ENCODE measurements at places on chromosomes 7 and 10. TPM values are rescaled to one million over a fixed set of nuclear protein-coding genes. Genes with fewer than 3 reads are reported as not detected.

The TRPV5 gene
- not detected for total RNA-seq

The ZNF365 gene
- total RNA-seq, result 20.2 TPM

GRCh38 chr7:144622745-144623144, 213.1 kb downstream of the TPK1 start:
- H3K4me3 ChIP-seq, result no peak overlapping the region
- no peak for DNase-seq
- H3K27me3 ChIP-seq, result no peaks in the 10 kb centered on the region
- no peak overlapping the region for H3K27ac ChIP-seq
- no peaks in the 10 kb centered on the region for H3K36me3 ChIP-seq
- H3K4me1 ChIP-seq, result no peaks in the 10 kb centered on the region

GRCh38 chr7:44618753-44619152, 12.3 kb downstream of the OGDH start:
- H3K27me3 ChIP-seq, result no peaks in the 10 kb centered on the region
- peak; percentile 86 for DNase-seq
- H3K4me1 ChIP-seq, result peaks cover 39% of the 10 kb centered on the region
- peaks cover 8% of the 10 kb centered on the region for H3K36me3 ChIP-seq
- peak overlapping the region; percentile 85 for H3K27ac ChIP-seq
- H3K4me3 ChIP-seq, result peak overlapping the region; percentile 49

DNA sequence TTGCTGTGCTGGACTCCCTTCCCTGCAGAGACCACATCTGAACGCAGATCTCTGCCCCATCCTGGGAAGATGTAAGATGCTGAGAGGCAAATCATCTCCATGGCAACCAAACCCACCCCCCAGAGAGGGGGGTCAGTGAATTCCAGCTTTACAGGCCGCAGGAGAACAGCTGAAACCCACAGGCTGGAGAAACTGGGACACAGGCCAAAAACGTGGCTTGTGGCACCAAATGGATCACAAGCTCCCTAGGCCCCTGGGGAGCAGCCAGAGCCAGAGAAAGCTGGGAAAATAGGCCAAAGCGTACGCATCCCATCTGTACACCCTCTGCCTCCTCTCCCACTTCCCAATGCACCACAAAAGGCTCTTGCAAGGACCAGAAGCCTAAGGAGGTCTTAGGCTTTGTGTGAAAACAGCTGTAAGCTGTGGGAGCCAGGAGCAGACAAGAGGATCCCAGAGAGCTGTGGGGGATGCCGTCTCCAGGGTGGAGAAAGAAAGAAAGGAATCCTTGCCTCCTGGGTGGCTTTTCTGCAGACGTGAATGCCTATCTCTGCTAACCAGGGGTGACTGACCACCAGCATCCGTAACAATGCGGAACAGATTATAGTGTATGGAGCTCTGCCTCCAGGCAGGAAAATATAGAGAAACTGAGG, 59.5 kb downstream of the TMEM130 start:
- H3K36me3 ChIP-seq, result no peaks in the 10 kb centered on the region
- H3K27me3 ChIP-seq, result no peaks in the 10 kb centered on the region
- H3K27ac ChIP-seq, result no peak overlapping the region
- no peaks in the 10 kb centered on the region for H3K4me1 ChIP-seq

DNA sequence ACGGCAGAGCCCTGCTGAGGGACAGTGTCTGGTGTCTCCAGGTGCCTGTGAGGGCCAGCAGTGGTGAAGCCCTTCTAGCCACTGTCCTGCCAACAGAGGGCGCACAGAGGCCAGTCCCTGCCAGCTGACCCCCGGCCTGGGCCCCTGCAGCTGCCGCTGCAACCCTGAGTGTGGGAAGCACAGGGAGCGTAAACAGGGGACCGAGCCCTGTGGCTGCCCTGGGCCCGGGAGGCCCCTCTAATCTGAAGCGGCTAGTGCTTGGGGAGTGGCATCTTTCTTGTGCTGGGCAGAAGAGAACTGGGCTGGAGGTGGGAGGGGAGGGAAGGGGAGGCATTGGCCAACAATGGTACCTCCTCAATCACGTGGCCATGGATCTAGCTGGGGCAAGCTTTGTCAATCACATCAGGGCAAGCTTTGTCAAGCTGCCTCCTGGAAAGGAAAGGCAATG, 34.6 kb downstream of the TRIM8 start:
- H3K4me1 ChIP-seq, result peaks cover 3% of the 10 kb centered on the region
- no peaks in the 10 kb centered on the region for H3K36me3 ChIP-seq
- no peak overlapping the region for H3K27ac ChIP-seq
- DNase-seq, result peak; percentile 42

- no peak overlapping the region for H3K27ac ChIP-seq
- no peaks in the 10 kb centered on the region for H3K36me3 ChIP-seq
- DNase-seq, result peak; percentile 43
- no peak overlapping the region for H3K4me3 ChIP-seq
Measured at GRCh38 chr10:86827639-86828038, 71.2 kb downstream of the BMPR1A start.

- peaks cover 38% of the 10 kb centered on the region for H3K4me1 ChIP-seq
- peak overlapping the region; percentile 97 for H3K27ac ChIP-seq
- H3K27me3 ChIP-seq, result no peaks in the 10 kb centered on the region
- no peak for DNase-seq
Measured at GRCh38 chr7:27176962-27177794, 3.1 kb upstream of the HOXA10 start.

DNA sequence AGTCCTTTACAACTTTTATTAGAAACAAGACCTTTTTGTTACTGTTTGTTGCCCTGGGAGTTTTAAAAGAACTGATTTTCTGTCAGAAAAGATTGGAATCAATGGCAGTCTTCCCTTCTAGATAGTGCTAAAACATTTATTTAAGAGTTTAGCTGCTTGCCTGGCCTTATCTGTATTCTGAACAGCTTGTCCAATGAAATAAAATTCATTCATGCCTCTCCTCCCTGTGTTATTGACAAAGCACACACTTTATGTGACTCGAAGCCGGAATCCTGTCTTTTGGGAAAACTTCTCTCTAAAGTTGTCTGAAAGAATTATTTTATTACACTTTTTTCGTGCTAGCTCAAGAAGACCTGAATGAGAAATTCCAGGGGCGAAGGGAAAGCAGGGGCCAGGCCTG, 992.5 kb downstream of the TYW1 start:
- no peaks in the 10 kb centered on the region for H3K4me1 ChIP-seq
- no peak overlapping the region for H3K4me3 ChIP-seq

The WEE2 gene
- total RNA-seq, result not detected

The AKR1C1 gene
- 3.2 TPM for total RNA-seq

DNA sequence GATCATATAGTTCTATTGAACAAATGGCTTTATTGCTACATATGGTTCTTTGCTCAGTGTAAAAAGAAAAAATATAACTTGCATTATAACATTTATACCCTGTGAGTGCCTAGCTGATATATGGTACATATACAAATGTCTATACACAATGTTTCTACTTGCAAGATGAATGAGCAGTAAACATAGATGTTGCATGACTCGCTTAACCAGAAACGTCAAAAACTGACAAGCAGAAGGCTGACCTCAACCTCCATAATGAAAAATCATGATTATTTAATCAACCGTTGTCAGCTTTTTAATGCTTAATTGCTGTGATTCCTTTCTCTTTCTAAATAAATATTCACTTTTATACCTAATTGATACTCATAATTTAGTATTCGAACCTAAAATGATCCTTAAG, 183.3 kb downstream of the PTN start:
- DNase-seq, result no peak
- H3K27me3 ChIP-seq, result no peaks in the 10 kb centered on the region
- H3K4me3 ChIP-seq, result no peak overlapping the region
- no peaks in the 10 kb centered on the region for H3K36me3 ChIP-seq

- H3K4me1 ChIP-seq, result no peaks in the 10 kb centered on the region
- DNase-seq, result no peak
- no peaks in the 10 kb centered on the region for H3K36me3 ChIP-seq
Measured at GRCh38 chr10:89952325-89952724, 250.9 kb downstream of the KIF20B start.

The FKBP6 gene
- total RNA-seq, result not detected

DNA sequence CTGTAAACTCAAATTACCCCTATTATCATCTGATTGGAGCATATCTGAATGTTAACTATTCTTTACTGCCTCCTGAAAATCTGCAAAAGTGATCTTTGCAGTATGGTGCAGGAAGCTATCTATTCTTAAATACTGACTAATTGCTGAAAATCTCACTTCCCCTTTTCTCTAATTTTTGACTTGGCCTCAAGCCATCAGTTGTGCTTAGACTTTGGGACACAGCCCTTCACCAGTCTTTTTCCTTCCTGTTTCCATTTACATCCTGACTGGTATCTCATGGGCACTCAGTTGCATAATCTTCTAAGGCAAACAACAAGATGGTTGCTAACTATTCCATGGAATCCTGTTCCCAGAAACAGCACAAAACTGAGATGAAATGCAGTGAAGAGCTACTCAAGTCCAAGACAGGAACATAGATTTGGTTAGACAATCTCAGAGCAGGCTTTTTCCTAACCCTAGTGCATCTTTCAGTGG, 228.5 kb downstream of the SORCS1 start:
- no peaks in the 10 kb centered on the region for H3K36me3 ChIP-seq
- no peak overlapping the region for H3K4me3 ChIP-seq
- H3K4me1 ChIP-seq, result no peaks in the 10 kb centered on the region

GRCh38 chr10:94902570-94902969, 35.9 kb upstream of the CYP2C9 start:
- no peak for DNase-seq
- H3K36me3 ChIP-seq, result no peaks in the 10 kb centered on the region
- no peak overlapping the region for H3K4me3 ChIP-seq
- H3K27ac ChIP-seq, result no peak overlapping the region
- no peaks in the 10 kb centered on the region for H3K4me1 ChIP-seq

GRCh38 chr7:130228840-130229502, 21.3 kb downstream of the SSMEM1 start:
- no peaks in the 10 kb centered on the region for H3K4me1 ChIP-seq
- H3K36me3 ChIP-seq, result no peaks in the 10 kb centered on the region
- H3K4me3 ChIP-seq, result no peak overlapping the region
- no peak overlapping the region for H3K27ac ChIP-seq
- no peak for DNase-seq

GRCh38 chr10:29994811-29995210, 64.6 kb downstream of the JCAD start:
- DNase-seq, result no peak
- no peak overlapping the region for H3K4me3 ChIP-seq
- no peaks in the 10 kb centered on the region for H3K36me3 ChIP-seq
- H3K27me3 ChIP-seq, result no peaks in the 10 kb centered on the region
- no peaks in the 10 kb centered on the region for H3K4me1 ChIP-seq

DNA sequence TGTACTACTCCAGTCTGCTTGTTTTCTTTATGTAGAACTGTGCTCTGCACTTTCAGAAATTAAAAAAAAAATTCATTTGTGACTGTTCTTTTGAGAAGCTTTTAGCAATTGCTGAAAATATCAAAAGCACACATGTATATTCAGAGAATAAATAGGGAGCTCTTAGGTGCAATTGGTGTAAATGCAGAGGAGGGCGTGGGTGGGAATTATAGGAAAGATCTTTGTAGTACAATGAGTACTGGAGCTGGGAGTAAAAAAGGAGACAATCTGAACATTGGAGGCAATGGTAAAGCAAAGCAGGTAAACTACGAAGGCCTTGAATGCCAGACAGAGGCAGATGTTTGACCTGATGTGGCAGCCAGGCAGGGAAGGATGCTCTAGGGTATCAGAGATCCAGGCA, 267.5 kb downstream of the SORCS3 start:
- no peak for DNase-seq
- no peak overlapping the region for H3K4me3 ChIP-seq
- H3K27ac ChIP-seq, result no peak overlapping the region
- H3K27me3 ChIP-seq, result 0 out of 2 replicates have a peak, but pooled peaks cover 3% of the 10 kb centered on the region
- H3K36me3 ChIP-seq, result no peaks in the 10 kb centered on the region
- H3K4me1 ChIP-seq, result no peaks in the 10 kb centered on the region

DNA sequence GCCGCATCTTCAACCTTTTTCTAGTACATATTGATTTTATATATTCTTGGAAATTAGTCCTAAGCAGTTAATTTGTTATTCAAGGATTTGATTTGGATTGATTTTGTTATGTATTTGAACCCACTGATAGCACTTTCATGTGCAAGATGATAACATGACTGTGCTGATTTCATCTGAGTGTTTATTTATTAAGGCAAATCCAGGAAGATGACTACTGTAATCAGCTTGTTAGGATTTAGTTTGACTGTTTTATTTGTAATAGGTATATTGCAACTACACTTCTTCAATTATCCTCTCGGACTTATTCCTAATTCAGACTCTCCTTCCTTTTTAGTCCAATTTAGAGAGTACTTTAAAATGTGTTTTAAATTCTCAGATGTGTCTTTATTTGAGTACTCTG, 75.1 kb upstream of the PRKG1 start:
- no peaks in the 10 kb centered on the region for H3K4me1 ChIP-seq
- no peaks in the 10 kb centered on the region for H3K36me3 ChIP-seq
- H3K27me3 ChIP-seq, result peaks cover 64% of the 10 kb centered on the region
- no peak overlapping the region for H3K4me3 ChIP-seq

DNA sequence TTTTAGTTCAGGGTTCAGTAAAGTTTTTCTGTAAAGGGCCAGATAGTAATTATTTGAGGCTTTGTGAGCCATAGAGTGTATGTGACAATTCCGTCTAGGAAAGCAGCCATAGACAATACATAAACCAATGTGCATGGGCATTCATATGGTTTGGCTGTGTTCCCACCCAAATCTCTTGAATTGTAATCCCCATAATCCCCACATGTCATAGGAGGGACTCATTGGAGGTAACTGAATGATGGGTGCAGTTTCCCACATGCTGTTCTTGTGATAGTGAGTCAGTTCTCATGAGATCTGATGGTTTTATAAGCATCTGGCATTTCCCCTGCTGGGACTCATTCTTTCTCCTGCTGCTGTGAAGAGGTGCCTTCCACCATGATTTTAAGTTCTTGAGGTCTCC, 29.9 kb downstream of the SEC61G start:
- no peaks in the 10 kb centered on the region for H3K4me1 ChIP-seq
- H3K27me3 ChIP-seq, result peaks cover 60% of the 10 kb centered on the region

DNA sequence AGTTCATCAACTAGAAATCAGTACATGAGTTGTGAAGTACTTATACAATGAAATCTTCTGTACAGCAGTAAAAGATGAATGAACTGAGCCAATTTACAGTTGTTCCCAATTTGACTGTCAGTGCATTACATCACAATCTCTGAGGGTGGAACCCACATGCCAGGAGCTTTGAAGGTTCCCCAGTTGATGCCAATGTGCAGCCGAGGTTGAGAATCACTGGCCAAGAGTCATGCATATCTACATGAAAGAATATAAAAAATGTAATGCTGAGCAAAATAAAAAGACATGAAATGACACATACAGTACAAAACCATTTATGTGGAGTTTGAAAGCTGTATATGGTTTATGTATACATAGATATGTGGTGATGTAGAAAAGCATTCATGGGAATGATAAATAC, 22.1 kb upstream of the CCNJ start:
- no peak for DNase-seq
- H3K27ac ChIP-seq, result no peak overlapping the region
- no peaks in the 10 kb centered on the region for H3K36me3 ChIP-seq
- peaks cover 16% of the 10 kb centered on the region for H3K27me3 ChIP-seq

The SEMA3E gene
- 5.9 TPM for total RNA-seq

- H3K36me3 ChIP-seq, result no peaks in the 10 kb centered on the region
- DNase-seq, result no peak
- no peak overlapping the region for H3K4me3 ChIP-seq
- H3K4me1 ChIP-seq, result peaks cover 18% of the 10 kb centered on the region
- H3K27me3 ChIP-seq, result 0 out of 2 replicates have a peak, but pooled peaks cover 4% of the 10 kb centered on the region
Measured at GRCh38 chr10:78920011-78920410, 148.8 kb upstream of the ZMIZ1 start.

GRCh38 chr10:74624501-74624900, 201.9 kb upstream of the KAT6B start:
- no peaks in the 10 kb centered on the region for H3K27me3 ChIP-seq
- H3K4me3 ChIP-seq, result no peak overlapping the region
- peaks cover 7% of the 10 kb centered on the region for H3K36me3 ChIP-seq
- H3K27ac ChIP-seq, result no peak overlapping the region
- no peaks in the 10 kb centered on the region for H3K4me1 ChIP-seq
- no peak for DNase-seq

The PSMC2 gene
- total RNA-seq, result 190 TPM

The SLK gene
- 20.2 TPM for total RNA-seq

The MYOF gene
- 174 TPM for total RNA-seq
